ENCODE measurements at places on chromosomes 7 and 10.

GRCh38 chr7:87853237-87853864 lies 22.8 kb downstream of the SLC25A40 start:
- DNase-seq = no peak

DNA sequence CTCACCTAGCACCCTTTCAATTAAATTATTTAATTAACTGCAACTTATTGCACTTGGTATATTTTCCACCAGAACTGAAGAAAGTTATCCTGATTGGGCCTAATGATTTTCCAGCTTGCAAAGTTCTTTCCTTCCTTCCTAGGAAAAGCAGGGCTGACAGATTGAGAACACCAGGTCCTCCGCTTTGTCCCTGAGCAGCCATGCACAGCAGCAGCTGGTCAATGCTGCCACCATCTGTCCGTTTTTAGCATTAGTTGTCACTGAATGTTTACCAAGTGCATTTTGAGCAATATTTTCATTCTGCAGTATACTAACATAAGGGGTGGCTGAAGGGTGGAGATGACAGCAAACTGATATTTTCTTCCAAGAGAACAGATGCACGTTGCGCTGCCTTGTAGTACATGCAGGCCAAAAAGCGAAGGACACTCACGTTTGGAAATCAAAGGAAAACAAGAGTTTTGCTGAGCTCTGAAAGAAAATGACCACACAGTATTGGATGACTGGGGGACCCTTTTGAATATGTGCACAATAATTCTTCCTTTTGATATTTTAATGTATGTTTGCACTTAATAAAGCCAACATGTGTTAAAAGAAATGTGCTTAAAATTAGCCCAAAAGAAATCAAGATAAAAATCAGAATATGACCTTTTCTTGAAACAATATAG lies 248.8 kb upstream of the PTN start:
- peak; percentile 62 for DNase-seq

GRCh38 chr10:78255796-78256638 lies 222.4 kb downstream of the RPS24 start:
- DNase-seq = no peak

- DNase-seq = no peak
Measured at GRCh38 chr10:45006276-45007030, 5.7 kb downstream of the ZNF22 start.

DNA sequence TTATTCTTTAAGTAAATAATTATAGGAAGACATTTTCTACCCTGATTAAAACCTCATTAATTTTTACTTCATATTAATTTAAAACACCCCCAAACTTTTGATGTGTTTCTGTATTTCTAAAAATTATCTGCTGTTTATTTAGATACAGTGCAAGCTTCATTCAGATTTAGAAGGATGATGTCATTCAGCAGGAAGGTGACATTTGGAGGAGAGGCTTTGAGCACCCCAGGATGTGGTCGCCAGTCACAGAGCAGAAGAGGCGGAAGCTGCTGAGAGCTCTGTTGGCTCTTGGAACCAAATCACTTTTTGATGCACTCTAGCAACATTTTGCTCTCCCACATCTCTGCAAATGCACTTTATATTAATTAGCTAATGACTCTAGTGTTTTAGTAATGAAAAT lies 233.9 kb upstream of the CACNA2D1 start:
- no peak for DNase-seq

- DNase-seq = no peak
Measured at GRCh38 chr7:30709549-30709948, 27.3 kb upstream of the CRHR2 start.

DNA sequence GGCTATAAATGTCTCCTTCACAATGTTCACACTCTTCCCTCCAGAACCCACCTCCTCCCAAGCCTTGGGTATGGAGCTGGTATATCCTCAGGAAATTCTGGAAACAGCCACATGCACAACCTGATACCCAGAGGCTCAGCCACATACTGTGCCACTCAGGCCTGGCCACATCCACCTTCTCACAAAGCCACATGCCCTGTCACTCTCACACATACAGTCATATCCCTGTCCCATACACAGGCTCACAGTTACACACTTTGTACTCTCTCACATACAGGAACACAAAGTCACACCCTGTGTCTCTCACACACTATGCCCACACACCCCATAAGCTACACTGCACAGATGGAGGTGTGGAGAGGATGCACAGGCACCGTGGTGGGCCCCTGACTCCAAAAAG lies 10.1 kb downstream of the KCNIP2 start:
- DNase-seq = no peak

- no peak for DNase-seq
Measured at GRCh38 chr7:15985587-15986384, 299.3 kb upstream of the MEOX2 start.

- no peak for DNase-seq
Measured at GRCh38 chr10:114252883-114253282, 13.8 kb downstream of the VWA2 start.

- no peak for DNase-seq
Measured at GRCh38 chr7:27237735-27238334, 4.8 kb upstream of the EVX1 start.

- no peak for DNase-seq
Measured at GRCh38 chr10:75165684-75166622, 44.6 kb upstream of the VDAC2 start.

- no peak for DNase-seq
Measured at GRCh38 chr10:90958781-90959180, 37.9 kb upstream of the ANKRD1 start.

GRCh38 chr7:26593393-26593792 lies 271.0 kb downstream of the SKAP2 start:
- DNase-seq = no peak

DNA sequence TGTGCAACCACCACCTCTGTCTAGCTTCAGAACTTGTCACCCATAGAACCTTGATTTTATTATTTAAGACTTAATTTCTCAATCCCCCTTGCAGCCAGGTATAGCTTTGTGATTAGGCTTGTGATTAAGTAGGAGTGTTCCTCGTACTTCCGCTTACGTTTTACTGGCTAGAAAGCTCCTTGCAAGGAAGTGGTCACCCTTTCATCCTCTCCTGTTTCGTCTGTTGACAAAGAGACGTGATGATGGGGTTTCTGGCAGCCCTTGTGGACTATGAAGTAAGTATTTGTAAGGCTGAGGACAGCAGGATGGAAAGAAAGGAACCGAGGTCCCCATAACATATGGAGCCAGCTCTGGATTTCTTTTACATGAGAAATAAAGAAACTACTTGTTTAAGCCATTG lies 86.5 kb upstream of the KDM7A start:
- DNase-seq = no peak

- DNase-seq = peak; percentile 93
Measured at GRCh38 chr7:71752171-71752935, 620.4 kb downstream of the GALNT17 start.

DNA sequence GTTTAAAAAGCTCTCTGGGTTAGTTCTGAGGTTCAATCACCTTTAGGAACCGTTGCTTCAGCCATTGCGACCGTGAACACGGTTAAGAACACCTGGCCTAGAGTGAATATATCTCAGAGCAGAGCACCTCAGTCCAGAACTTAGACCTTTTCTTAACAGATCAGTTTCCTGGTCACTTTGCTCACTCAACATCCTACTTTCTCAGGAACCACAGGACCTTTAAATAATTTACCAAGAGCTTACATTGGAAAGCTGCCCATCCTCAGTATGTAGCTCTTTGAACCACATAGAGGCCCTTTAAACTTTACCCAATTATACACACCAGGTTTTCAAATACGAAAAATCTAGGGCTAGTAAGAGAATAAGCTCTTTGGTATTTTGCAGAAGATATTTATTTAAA lies 153.2 kb downstream of the NRBF2 start:
- DNase-seq = no peak

DNA sequence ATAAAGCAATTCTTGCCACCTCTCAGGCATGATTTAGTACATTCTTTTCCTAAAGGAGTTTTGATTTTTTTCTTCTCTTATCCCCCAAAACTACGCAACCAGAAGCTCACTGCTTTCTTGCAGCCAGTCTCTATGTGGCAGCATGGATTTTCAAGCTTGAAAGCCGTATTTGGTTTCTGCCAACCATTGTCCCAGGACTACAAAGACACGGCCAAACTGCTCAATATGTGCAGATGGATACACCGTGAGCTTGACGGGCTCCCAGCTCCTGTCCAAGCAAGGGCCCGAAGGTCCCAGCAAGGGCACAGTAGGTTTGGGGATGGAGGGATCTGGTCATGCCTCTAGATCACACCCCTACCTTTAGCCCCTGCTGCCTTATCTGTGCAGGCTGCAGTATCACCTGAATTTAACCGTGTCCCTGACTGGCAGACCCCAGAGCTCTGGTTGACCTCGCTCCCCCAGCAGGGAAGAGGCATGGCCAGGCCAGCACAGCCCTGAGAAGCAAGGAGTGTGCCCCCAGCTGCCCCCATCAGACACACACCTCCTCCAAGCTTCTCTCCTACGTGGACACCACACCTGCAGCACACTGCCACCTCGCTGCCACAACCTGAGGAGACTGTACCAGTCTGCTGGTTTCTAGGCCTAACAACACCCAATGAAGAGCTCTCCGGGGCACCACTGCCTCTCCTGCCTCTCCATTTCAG lies 86.8 kb downstream of the COBL start:
- no peak for DNase-seq

DNA sequence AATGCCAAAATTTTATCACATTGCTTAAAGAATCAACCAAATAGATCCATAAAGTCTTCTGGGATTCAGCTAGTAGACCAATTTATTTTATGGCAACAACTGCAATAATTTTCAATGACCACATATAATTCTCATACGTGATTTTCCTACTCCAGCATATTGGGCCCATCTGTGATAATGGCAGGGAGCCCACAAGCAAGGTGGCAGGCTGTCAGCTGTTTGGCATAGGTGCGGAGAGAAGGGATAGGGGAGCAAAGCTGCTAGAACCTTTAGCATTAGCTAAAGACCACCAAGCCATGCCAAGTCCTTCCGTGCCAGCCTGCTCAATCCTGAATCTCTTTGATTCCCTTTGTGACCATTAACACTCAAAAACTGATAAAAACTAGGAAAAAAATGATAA lies 721.2 kb downstream of the XPNPEP1 start:
- DNase-seq = no peak

DNA sequence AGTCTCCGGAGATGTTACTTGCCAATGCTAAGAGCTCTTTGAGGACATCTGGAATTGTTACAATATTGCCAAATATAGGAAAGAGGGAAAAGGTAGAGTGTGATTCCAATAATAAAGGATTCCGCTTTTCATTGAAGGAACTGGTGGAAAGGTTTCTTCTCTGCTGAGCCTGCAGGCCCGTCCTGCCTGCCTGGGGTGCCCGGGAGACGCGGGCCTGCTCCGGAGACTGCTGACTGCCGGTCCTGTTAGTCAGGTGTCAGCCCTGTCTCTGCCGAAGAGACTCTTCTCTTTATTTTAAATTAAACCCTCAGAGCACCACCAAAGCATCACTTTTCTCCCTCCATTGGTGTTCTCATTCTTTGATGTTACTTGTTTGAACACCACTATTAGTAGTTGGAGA lies 2.2 kb downstream of the EGFR start:
- DNase-seq = no peak

GRCh38 chr10:106941297-106942034 lies 223.0 kb downstream of the SORCS1 start:
- no peak for DNase-seq

DNA sequence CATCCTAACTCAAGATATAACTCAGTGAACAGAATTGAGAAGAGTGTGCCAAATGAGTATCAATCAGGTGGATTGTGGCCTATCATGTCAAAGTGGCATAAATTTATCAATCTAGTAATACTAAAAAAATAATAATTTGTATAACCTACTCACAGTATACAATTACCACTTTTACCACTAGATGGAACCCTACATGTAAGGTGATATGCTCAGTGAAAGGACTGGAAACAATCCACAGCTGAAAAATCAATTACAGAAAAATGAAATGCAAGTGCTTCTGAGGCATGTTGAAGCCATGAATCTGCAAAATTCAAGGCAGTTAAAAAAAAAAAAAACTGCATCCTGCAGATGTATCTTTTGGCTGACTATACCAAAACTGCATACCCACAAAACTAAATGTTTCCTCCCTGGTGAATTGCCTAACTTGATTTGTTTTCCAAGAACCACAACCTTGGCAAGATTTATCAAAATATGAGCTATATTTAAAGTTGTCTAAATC lies 13.9 kb downstream of the ARHGAP19 start:
- DNase-seq = peak; percentile 24

DNA sequence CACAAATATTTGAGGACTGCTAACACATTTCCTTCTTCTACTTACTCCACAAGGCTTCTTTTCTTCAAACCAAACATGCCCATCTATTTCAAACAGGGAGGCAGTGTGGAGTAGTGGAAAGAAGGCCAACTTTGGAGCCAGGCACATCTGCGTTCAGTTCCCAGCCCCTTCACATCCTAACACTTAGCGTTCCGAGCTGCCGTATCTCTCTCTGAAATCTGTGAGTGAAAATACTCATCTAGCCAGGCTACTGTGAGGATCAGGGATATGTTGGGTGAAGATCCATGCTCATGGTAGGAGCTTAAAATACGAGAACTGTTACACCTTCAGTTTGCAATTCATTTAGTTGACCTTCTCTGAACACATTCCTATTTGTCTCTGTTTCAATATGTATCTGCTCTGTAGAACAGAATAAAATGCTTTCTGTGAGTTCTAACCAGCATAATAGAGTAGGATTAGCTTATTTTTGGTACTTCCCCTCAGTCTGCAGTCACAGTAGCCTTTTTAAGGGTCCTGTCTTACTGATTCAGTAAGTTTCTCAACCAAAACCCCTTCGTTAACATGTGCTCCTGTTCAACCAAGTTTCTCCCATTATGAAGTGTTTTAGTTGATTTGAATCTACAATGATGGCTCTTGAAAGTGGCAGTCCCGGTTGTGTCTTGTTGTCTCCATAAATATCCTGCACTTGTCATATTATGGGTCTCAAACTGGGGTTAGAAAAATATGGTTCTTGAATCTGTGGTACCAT lies 3.3 kb upstream of the MEST start:
- DNase-seq = no peak

- no peak for DNase-seq
Measured at GRCh38 chr7:11517853-11518252, 314.1 kb downstream of the THSD7A start.

DNA sequence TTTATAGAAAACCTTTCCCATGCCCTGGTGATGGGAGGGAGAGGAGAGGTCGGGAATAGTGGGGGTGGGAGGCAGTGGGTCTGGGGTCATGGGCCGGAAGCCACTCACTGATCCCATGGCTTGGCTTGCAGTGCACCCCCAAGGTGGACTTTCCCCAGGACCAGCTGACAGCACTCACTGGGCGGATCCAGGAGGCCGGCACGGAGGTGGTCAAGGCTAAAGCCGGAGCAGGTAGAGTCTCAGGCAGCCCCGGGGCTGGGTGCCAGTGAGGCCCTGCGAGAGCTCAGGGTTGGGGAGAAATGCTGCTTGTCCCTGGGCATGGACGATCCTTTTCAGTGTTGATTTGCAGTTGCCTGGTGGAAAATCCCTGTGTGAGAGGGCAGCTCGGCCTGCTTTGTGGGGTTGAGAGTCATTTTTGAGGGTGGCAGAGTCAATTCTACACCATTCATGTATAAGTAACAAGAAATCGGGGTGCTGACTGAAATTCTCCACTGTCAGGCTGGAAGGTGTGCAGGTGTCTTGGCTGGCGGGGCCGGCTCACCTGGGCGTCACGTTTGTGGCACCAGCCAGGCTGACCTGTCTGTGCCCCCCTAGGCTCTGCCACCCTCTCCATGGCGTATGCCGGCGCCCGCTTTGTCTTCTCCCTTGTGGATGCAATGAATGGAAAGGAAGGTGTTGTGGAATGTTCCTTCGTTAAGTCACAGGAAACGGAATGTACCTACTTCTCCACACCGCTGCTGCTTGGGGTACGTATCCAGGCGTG lies 16.5 kb downstream of the MDH2 start:
- DNase-seq = no peak

All from HuH-7 (cell line).